ENCODE measurements at places on chromosomes 7 and 10.

DNA sequence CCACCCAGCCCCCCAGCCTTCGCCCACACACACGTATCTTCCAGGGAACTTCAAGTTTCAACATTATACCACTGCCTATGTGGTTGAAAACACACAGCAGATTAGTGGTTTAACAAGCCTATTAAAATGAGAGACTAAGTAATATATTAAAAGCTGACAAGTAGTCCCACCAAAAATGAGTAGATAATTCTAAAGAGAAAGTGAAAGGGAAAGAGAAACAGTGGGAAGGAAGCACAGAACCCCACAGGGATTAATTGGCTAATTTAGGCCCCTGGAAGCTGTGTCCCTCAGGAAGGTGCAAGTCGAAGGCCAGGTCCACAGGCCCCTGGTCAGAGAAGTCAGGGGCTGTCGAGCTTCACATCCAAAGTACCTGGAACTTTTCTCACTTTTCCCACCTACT lies 210.5 kb upstream of the YAE1 start:
- DNase-seq, result no peak

DNA sequence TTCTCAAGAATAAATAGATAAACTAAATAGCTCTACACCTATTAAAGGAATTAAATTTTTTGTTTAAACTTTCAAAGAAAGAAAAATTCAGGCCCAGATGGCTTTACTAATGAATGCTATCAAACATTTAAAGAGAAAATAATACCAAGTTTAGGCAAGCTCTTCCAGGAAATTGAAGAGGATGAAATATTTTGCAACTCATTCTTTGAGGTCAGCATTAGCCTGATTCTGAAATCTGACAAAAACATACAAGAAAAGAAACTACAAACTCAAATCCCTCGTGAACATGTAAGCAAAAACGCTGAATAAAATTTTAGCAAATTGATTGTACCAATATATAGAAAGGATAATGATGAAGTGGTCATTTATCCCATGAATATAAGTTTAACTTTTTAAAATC lies 93.4 kb downstream of the RTKN2 start:
- DNase-seq, result no peak

DNA sequence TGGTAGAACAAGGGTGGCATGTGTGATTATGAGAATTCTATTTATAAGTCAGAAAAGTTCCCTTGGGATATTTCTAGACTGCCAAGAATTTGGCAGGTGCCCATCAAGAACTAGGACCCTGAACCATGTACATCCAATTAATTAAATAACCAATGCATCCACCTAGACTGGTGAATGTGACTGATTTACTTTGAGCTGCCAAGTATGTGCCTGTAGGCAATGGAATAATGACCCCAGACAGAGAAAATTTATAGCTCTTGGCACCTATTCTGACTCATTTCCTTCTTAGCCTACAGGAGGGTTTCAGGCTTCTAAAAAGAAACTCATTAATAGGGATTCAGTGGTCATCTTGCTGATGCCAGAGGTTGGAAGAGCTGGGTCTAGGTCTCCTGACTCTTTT lies 54.9 kb downstream of the KCNH2 start:
- DNase-seq, result peak; percentile 24

DNA sequence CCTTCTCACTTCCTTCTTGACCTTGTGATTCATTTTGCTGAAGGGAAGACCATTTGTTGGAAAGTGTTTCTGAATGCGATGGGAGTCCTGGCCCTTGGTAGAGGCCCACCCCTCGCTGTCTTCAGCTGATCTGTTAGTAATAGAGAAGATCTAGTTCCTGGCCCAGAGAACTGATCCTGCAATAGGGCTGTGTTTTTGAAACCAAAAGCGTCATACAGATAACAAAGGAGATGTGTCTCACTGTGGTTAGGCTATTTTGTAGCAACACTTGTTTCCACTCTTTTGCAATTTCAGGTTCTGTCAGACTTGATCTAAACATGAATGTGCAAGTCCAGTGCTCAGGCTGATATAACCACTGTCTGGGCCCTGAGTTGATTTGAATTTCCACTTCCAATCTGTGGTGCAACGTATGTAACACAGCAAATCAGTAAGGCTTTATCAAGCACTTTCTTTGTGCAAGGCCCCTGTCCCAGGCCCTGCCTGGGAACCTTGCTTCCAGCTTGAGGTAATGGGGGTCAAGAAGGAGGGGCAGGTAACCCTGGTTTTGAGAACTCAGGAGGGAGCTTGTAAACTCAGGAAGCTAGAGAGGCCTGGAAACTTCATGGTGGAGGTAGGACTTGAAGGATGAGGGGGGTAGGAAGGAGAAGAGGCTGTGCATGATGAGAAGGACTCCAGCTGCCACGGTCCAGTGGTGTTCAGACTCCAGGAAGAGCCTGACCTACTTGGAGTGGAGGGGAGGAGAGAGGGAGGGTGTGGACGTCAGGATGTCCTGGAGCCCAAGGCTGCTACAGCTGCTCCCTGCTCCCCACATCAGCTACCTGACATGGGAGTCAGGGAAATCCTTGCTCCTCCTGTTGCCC lies 42.2 kb upstream of the SRGN start:
- DNase-seq, result peak; percentile 50

Measured in astrocyte (in vitro differentiated cells and primary cell).